Activated naive CD4-positive, alpha-beta T cell treated with anti-CD3 and anti-CD28 coated beads for 36 hours (primary cell): ENCODE measurements at places on chromosomes 12 and 14.

- no peak for DNase-seq
Measured at GRCh38 chr14:98937021-98937420, 335.0 kb downstream of the BCL11B start.

DNA sequence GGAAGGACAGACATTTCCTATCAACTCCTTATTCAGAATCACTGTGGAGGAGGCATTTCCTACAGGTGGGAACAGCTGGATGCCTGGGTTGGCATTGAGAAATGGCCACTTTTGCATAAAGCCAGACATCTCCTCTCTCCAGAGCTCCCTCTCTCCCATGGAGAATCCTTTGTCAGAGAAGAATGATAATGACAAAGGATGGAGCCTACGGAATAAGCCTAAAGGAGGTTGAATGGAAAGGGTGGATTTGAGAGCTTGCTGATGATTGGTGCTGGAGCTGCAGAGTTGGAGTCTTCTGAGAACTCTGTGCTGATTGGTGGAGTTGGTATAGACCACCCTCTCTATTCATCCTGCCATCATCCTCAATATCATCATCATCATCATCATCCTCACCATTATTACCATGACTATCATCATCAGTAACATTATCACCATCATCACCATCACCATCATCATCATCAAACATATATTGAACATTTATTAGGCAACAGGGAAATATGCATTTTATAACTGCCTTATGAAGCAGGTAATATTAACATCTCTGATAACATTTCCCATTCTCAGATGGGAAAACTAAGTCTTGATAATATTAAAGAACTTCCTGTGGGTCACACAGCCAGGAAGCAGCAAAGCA is 89.2 kb upstream of the HSPB8 start:
- DNase-seq, result no peak

- DNase-seq, result no peak
Measured at GRCh38 chr12:11071414-11071813, 9.3 kb upstream of the TAS2R46 start.

- DNase-seq, result no peak
Measured at GRCh38 chr14:46488374-46488773, 163.2 kb downstream of the RPL10L start.

DNA sequence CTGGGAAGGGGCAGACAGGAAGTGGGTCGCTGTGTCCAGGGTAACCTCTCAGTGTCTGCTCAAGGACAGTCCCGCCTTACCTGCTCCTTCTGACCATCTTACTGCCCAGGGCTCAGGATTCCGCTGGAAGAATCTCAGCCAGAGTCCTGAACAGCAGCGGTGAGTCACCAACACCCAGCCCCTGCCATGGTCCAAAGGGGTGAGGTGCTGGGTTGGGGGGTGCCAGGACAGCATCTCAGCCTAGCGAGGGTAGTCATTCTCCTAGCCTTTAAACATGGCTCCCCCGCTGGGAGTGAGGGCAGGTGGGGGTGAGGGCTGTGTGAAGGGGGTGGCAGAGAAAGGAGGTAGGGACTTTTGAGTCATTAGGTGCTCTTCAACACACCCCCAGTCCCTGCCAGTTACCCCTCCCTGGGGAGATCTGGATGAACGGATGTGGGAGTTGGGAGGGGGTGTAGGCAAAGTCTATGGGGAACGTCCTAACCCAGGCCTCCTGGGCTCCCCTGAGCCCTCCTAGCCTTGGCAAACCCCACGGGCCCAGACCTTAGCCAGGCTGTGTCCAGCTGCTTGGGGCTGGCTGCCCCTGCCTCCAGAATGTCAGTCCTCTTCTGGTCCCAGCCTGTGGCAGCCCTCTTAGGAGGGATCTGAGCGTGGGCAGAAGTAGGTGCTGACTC is 2.5 kb downstream of the TAMALIN start:
- DNase-seq, result no peak

DNA sequence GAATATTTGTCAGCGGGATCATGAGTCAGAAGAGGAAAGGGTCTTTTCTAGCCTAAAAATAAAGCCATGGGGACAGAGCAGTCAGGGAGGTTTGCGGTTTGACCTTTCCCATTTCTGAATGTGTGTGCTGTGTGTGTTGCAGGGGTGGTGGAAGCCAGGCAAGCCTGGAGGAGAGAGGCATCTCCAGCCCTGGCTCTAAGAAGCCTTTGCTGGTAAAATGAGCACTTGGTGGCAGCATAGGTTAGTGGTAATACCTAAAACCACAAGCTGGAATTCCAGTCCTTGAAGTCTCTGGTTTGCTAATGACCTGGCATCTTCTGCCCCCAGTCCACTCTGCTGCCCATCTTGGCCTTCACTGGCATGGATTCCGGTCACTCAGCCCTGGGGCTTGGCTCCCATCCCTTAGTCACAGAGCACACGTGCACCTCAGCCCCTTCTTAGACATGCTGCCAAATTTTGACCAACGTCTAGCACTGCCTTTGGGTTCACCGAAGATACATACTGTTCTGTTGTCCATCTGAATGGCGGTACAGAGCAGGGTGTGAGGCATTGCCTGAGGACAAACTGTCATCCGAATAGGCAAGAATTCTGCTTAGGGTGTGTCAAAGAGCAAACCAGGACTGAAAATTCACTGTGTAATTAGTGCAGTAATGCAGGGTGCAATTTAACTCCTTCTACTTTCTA is 52.7 kb downstream of the KCNA5 start:
- no peak for DNase-seq

DNA sequence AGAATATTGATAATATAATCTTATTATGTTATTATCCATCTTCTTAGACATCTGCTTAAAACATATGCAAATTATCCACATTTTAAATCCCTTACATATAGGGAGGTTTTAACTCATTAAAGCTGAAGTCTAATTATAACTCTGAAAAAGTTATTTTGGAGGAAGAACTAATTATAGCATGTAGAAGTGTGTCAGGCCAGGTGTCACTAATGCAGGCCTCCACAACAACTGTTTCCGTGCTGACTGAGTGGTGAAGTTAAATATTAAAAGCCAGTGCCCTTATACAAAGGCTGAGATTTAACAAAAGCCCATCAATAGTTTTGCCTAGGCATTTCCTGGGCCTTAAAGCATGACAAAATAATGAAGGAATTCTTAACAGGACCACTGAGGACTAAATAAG is 157.4 kb downstream of the LRRK2 start:
- DNase-seq, result no peak

- no peak for DNase-seq
Measured at GRCh38 chr12:111150921-111151840, 217.7 kb downstream of the PHETA1 start.

- no peak for DNase-seq
Measured at GRCh38 chr12:104414581-104415341, 42.0 kb upstream of the CHST11 start.

DNA sequence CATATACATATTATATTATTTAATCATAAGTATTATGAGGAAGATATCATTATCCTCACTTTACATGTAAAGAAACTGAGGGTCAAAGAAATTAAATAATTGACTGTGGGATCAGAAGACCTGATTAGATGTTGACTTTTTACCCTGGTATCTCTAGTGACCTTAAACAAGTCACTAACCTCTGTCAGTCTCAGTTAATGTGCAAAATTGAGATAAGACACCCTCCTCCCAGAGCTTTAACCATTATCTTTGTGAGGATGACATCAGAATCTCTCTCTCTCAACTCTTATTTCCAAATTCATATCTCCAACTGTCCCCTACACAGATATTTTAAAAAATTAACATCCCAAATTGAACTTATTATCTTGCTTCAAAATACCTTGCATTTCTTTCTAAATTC is 177.8 kb downstream of the KLHL28 start:
- DNase-seq, result no peak

DNA sequence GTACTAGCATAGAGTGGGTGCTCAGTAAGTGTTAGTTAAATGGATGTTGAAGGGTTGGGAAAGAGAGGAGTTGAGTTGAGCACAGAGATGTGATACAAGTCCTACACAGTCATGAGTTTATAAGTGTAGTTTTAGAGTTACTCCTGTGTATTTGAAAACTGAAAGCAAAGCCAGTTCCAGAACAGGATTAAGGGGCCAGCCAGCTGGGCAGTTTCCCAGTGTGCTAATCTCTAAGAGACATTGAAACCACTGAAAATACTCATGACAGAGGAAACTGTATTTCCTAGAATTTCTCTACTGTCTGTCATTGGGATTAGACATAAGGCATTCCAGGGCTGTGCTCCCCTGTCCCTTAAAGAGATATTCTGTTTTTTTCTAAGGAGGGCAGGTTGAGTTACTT is 101.0 kb downstream of the DERA start:
- no peak for DNase-seq

GRCh38 chr14:100950024-100950423 is 46.5 kb upstream of the RTL1 start:
- DNase-seq, result no peak

DNA sequence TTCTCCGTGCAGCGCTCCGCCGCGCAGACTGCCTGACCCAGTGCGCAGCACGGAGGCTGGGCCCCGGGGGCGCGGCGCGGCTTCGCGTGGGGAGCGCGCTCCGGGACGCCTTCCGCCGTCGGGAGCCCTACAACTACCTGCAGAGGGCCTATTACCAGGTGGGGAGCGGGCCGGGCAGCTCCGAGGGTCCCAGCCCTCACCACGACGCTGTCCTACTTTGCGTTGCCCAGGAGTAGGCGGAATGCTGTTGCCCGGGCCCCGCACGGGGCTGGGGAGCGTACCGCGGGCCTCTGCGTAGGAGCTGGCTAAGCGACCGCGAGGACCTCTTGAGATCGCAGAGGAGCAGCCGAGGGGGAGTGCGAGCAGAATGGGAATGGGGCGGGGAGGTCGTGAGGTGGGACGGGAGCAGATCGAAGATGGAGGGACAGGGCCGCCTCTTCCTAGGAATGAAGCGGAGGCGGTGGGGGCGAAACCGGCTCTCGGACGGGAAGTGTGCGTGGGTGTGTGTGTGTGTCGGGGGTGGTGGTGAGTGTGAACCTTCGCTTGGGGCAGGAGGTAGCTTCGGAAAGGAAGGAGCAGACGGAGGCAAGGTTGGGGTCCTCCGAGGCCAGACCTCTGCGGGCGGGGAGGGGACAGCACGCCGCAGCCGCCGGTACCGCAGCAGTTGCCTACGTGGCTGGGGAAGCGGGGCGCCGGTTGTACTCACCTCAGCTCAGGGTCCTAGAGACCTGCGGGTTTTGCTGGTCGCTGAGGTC is 751 bp downstream of the P3H3 start:
- peak; percentile 49 for DNase-seq

DNA sequence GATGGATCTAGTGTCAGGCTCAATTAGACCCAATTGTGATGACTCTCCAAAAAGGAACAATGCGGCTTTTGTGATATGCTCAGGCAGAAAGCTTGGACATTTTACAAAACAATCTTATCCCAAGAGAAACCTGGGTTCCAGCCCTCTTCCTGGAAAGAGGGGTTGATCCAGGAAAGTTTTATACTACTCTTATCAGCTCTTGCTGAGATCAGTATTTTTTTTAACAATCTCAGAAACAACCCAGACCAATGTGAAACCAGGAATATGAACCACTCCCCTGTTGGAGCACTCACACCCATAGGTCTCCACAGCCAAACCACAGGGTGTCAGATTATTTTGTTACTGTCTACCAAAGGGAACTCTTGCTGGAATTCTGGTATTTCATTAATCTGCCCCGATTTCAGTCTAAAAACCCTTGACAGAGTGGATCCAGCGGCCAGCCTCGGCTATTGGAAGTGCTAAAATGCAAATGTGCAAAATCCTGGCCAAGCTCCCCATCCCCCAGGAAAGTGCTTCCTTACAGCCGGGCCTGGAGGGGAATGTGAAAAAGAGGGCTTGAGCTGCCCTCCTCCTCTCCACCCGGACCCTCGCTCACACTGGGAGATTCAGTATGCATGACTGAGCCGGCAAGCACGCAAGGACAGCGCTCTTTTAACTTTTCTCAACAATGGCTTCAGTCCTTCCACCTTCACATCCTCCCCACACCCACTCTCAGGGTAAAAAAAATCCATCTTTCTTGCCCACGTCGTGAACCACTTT is 4.0 kb downstream of the FBXL14 start:
- no peak for DNase-seq

- no peak for DNase-seq
Measured at GRCh38 chr14:76329154-76329928, 46.6 kb upstream of the ESRRB start.
